ENCODE measurements at places on chromosomes 11 and 22.

DNA sequence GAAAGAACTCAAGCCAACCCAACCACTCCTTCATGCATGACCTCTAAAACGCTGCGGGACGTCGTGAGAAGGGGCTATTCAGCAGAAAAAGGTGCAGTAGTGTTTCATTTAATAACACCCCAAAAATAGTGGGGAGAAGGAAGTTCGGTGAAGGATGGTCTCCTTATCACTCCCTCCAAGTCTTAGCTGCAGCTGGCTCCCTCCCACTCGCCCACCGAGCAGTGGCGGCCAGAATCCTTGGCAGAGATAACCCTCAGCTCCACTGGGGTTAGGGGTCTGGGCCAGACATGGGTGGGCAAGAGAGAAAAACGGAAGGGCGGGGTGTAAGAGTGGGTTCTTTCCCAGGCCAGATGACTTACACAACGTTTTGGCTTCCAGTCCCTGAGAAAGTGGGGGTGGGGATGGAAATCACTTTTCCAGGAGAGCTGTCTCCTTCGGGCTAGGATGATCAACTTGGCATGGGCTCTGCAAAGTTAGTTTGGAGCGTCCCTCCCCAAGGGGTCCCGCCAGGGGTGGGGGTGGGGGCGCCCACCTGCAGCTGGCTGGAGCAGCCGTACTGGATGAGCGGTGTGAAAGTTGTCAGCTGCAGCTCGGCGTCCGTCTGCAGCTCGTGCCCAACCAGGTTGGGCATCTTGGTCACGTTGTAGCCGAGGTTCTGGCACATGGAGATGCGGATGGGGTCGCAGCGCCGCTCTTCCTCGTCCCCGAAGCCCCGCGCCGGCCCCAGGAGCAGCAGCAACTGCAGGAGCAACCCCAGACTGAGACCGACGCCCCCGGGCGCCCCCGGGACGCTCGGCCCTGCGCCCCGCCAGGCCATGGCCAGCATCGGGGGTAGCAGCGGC lies 705 bp downstream of the FZD4 start:
- DNase-seq: no peak

DNA sequence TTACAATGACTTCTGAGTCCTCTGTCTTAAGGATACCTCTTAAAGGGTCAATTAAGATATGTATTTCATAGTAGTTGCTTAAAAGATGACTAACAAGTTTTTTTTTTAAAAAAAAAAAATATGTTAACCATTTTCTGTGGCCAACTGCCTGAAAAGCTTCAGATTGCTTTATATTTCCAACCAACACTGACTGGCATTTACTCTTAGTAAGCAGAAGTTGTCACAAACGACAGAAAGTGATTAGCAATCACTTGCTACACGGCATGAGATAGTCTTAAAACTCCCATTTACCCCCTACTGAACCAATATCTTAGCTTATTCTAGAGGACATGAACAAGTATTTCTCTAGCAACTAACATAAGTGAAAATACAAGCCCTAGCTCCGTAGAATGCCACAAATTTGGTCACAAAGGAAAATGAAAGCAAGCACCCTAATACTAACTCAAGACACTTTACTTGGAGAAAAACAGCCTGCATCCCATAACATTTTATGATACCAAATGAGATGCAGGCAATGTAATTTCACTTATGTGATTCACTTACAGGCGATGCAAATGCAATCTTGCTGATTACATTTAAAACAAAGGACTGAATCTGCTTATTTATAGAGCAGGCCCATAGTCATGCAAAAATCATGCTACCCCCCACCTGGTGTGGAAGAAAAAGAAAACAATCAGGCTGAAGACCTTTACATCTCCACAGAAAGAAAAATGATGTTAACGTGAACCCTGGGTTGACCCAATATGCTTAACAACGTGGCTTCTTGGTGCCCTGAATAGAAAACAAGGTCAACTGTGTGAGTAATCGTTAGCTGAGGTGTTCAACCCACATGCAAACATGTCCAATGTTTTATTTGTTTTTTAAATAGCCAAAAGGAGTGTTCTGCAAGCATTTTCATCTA lies 25.7 kb downstream of the MPPED2 start:
- DNase-seq: no peak

- no peak for DNase-seq
Observed at GRCh38 chr11:1343391-1344055, 34.1 kb upstream of the TOLLIP start.

DNA sequence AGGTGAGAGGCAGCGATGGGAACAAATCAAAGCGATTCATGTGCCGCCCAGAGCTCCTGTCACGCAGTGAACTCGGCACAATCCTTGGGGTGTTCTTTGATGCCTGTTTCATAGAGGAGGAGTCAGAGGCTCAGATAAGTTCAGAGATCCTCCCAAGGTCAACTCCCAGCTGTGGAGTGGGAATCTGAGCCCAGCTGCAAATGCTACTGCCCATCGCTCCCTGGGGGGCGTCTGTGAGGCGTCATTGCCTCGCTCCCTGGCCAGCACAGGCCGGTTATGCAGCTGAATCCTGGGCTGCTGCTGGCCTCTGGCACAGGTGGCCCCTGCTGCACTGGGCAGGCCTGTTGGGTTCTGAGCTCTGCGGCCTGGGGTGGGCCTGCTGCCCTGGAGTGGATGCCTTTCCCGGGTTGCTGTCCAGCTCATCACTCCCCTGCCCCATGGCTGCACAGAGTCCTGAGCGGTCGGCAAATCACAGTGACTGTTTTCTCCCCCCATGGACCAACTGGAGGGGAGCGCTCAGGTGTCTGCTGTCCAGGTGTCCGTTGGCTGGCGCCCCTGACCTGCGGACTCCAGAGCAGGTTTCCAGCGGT lies 36.3 kb upstream of the SHISAL1 start:
- no peak for DNase-seq

- DNase-seq: no peak
Observed at GRCh38 chr11:10436224-10436623, 18.8 kb upstream of the AMPD3 start.

DNA sequence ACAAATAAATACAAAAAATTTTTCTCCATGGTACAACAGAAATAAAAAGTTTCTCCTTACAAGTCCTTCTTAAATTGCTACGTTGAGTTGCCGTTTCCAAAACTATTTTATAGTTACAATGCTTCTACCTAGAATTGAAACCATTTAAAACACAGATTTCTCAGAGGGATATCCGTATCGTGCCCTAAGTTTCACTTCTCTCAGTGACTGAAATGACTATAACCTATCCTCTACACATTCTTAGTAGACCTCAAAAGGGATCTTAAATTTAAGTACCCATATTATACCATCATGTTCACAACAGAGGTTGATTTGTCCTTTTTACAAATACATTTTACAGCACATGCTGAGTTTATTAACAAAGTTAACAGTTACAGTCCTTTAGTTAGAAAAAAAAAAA lies 44.1 kb downstream of the USP28 start:
- no peak for DNase-seq

GRCh38 chr22:43262990-43263644 lies 76.2 kb upstream of the TTLL12 start:
- DNase-seq: no peak

- DNase-seq: no peak
Observed at GRCh38 chr22:33274214-33275072, 216.3 kb upstream of the SYN3 start.

DNA sequence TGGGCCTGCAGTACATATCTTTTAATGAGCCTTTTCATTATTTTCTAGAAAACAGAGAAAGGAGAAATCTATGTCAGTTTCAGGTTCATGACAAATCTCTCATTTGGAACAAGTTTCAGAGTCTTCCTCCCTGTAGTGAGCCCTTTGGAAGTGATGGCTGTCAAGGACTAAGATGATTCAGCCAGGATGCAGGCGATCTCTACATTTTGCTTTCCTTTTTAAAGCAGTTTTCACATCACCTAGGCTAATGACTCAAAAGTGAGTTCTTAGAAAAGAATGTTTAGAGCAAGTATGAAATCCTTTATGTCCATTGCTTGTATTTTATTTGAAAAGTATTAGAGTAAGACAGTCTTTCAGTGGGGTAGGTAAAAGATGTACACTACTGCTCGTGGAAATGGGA lies 130.1 kb downstream of the TRPC6 start:
- DNase-seq: no peak

- peak; percentile 89 for DNase-seq
Observed at GRCh38 chr22:36797911-36798673, 18.7 kb downstream of the PVALB start.

DNA sequence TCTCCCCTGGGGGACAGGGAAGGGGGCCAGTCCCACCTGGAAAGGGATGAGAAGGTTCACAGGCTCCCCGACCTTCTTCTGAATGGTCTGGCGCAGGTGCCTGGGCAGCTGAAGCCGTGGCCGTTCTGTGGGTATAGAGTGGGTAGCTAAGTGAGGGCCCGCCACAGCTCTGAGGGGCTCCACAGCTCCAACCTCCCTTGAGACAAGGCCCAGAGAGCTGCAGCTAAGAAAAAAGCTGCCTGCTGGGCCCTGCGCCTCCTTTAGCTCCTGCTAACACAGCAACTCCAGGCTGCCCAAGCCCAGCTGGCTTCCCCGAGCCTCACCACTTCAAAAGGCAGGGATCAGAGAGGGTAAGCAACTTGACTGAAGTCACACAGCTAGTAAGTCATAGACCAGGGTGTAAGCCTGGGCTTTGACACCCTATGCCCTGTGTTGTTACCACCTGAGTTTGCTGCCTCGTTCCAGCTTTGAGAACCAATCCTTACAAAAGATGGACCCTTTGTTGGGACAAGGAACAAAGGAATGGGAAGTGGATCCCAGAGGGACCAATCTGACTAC lies 18.5 kb downstream of the MYBPC3 start:
- DNase-seq: no peak

GRCh38 chr11:132125988-132126871 lies 755.8 kb downstream of the NTM start:
- peak; percentile 30 for DNase-seq

GRCh38 chr11:76806608-76807205 lies 23.6 kb downstream of the TSKU start:
- no peak for DNase-seq

- no peak for DNase-seq
Observed at GRCh38 chr22:24503137-24503842, 8.2 kb downstream of the UPB1 start.

DNA sequence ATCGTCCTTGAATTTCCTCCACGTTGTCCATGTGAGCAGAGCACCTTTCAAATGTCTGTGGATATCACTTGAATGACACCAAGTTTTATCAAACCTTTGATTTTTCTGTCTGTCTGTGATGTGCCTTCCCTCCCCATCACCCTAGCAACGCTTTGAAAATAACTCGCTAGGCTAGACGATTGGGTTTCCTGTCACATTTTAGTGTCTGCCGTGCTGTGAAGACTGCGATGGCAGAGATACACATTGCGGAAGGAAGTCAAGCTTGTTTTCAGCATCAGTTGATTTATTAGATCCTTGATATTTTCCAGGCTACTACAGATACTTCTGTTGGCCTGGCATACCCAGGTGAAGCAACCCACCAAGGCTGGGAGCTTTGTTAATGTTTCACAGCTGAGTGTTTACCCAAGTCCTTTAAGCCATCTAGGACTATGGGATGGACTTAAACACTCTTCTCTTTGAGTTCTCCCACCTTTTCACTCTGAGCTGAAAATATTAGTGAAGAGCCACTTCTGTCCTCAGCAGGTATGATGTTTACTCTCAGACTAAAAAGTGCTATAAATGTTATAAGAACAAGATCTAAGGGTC lies 93.6 kb upstream of the CD44 start:
- no peak for DNase-seq

DNA sequence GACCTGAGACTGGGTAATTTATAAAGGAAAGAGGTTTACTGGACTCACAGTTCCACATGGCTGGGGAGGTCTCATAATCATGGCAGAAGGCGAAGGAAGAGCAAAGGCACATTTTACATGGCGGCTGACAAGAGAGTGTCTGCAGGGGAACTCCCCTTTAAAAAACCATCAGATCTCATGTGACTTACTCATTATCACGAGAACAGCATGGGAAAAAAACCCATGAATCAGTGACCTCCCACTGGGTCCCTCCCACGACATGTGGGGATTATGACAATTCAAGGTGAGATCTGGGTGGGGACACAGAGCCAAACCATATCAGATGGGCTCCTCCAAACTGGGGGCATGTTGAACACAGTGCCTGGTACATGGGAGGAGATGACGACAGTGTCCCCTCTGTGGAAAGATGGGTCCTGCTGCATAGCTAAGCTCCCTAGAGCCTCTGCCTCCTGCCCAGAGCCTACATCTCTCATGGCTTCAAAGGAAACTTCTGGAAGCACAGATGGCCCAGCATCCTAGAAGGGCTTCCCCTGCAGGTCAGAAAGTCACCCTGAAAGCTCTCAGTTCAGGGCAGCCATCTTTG lies 46.1 kb downstream of the MYEOV start:
- no peak for DNase-seq

DNA sequence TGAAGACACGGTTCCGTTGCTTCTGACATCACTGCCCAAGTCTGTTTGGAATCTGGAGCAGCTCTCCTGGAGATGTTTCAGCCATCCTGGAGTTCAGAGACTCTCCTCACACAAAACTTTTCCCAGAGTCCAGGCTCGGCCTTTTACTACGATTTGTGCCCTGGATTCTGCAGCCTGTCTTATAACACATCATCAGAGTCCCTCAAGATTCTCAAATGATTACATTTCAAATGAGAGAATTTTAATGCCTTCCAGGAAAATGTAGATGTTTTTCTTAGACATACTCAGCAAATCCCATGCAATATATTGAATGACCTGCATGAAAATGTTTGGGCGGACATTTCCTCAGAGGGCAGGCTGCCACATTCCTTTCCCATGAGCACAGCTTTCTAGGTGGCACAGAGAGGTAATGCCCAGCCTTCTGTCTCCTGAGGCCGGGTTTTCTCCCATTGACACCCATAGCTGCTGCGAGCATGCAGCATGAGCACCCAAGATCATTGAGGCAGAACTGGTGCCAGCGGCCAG lies 129.1 kb downstream of the SNX19 start:
- no peak for DNase-seq

- DNase-seq: no peak
Observed at GRCh38 chr22:42793848-42794405, 63.1 kb downstream of the ARFGAP3 start.

DNA sequence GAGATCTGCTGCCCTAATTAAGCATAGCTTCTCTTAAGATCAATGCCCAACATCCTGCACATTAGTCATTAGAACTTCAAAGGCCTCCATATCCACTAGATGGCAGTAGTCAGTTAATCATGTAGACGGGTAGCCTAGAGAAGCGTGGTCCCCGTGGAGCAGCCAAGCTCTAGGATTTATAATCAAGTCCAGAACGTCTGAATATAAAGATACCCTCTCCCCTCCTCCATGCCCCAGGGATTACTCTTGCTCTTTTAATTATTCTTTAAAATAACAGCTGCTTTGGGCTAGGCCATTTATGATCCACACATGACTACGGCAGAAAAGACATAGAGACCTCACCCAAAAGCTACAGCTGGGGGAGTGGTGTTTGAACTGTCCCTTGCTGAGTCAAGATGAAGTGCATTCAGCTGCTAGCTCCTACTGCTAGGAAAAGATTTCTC lies 327.6 kb upstream of the PLET1 start:
- peak; percentile 78 for DNase-seq

DNA sequence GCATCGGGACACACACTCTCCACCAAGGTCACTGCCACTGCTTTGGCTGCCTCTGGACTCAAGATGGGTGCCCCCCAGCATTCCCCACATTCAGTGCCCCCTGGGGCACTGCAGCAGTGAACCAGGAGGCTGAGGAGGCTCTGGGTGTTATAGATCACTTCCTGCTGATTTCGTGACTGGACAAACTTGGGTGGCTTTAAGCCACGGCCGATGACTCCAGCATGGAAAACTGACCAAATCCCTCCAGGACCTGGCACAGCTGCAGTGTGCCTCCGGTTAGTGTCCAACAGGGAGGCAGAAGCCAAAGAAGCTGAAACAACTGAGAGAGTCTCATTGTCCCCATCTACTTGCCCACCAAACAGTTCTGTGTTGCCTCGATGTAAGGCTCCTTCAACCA lies 1.2 kb upstream of the GANAB start:
- no peak for DNase-seq

GRCh38 chr22:23054531-23055257 lies 15.6 kb upstream of the GNAZ start:
- no peak for DNase-seq

All from neuronal stem cell (in vitro differentiated cells).